ENCODE measurements at places on chromosomes 1 and 21. TPM values are rescaled to one million over a fixed set of nuclear protein-coding genes. Genes with fewer than 3 reads are reported as not detected.

DNA sequence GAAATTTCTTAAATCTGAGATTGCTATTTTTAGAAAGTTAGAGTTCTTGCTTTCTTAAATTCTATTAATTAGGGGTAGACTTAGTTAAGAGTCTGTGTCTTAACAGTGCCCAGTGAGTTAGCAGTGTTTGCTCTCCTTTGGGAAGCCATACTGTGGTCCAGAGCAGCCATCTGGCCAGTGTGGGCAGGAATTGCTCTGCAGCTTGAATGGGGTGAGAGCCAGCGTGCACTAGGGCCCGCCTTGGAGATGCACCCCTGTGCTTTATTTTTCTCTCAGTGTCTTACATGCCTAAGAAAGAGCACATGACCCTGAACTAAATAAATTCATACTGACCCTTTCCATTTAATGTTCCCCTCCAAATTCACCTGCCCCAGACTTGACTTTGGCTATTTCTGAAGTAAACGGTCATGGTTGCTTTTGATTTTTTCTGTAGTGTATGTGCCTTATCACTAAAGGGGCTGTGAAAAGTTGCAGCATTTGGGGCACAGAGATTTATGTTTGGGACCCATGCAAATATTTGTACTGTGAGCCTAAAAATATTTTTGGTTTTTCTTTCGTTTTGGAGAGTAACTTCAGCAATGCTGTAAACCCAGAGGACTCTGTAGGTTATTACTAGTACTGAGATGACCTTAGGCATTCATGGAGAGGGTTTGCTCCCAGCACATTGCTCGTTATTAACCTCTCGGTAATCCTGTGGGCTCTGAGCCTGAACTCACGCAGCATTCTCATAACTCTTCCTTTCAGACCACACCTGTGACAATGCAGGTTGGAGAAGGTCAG is 21.3 kb upstream of the KCNQ4 start:
- DNase-seq = no peak

DNA sequence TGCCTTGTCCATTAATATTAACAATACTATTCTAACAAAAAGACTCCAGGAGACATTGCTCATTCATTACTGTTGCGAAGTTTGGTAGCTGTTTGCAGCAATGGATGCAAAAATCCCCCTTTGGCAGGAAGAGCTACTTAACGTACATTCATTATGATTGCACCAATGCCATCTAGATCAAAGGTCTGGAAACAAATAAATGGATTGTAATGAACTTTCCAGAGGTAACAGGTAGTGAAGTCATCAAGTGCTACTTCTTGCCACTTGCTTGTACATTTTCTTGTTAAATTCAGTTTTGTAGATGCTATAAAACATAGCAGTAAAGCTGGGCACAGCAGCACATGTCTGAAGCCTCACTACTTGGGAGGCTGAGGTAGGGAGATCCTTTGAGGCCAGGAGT is 93.9 kb downstream of the DDAH1 start:
- DNase-seq = no peak

- DNase-seq = no peak
Observed at GRCh38 chr21:25176637-25177412, 430.5 kb downstream of the MRPL39 start.

DNA sequence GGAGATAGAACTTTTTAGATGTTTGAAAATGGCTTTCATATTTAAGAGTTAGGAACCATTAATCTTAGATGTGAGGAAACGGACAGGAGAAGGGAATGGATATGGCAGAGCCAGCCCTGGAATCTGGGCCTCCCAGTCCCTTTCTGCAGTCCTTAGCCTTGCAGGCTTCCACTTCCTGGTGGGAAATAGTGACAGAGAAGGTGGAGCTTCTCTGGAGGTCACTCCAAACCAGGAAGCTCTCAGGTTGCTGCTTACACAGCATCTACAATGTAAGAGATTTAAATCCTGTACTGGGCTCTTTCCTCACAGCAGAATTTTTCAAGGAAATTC is 2.5 kb downstream of the S100A11 start:
- DNase-seq = no peak

DNA sequence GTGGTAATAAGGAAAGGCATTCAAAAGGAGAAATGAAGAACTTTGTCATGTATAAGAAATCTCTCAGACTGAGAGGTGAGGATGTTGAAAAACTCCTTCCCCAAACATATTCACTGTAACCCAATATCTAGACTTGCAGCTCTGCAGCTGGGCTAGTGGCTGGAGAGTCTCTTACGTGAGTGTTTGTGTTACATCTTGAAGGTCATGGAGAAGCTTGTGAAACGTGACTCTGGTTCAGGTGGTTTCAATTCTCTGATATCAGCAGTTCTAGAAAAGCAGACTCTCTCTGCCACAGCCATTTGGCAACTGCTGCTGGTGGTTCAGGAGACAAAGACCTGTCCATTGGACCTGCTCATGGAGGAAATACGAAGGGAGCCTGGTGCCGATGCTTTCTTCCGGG is 55.0 kb upstream of the EPHA8 start:
- DNase-seq = no peak

DNA sequence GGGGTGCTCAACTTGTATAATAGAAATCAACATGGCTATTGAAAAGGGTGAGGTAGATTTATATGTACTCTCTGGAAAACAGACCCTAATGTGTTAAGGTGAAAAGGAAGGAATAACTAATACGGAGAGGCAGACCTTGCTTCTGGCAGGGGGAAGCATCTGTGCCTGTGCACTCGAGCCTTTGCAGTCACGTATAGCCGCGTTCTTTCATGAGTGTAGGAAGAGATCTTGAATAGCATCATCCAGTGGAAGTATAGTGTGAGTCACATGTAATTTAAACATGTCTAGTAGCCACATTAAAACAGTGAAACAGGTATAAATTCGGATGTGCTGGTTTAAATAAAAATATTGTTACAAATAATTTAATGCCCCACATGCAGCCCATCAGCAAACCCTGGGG is 3.0 kb downstream of the A3GALT2 start:
- no peak for DNase-seq

GRCh38 chr1:63640633-63641567 is 47.7 kb downstream of the PGM1 start:
- DNase-seq = no peak

GRCh38 chr1:230176871-230177411 is 109.9 kb downstream of the GALNT2 start:
- no peak for DNase-seq

GRCh38 chr1:22760455-22760854 is 49.8 kb downstream of the EPHB2 start:
- no peak for DNase-seq

GRCh38 chr1:116087628-116088027 is 23.6 kb upstream of the MAB21L3 start:
- no peak for DNase-seq

- DNase-seq = no peak
Observed at GRCh38 chr1:177082855-177083693, 81.4 kb downstream of the ASTN1 start.

- DNase-seq = no peak
Observed at GRCh38 chr21:43957128-43957571, 55.0 kb upstream of the TRAPPC10 start.

DNA sequence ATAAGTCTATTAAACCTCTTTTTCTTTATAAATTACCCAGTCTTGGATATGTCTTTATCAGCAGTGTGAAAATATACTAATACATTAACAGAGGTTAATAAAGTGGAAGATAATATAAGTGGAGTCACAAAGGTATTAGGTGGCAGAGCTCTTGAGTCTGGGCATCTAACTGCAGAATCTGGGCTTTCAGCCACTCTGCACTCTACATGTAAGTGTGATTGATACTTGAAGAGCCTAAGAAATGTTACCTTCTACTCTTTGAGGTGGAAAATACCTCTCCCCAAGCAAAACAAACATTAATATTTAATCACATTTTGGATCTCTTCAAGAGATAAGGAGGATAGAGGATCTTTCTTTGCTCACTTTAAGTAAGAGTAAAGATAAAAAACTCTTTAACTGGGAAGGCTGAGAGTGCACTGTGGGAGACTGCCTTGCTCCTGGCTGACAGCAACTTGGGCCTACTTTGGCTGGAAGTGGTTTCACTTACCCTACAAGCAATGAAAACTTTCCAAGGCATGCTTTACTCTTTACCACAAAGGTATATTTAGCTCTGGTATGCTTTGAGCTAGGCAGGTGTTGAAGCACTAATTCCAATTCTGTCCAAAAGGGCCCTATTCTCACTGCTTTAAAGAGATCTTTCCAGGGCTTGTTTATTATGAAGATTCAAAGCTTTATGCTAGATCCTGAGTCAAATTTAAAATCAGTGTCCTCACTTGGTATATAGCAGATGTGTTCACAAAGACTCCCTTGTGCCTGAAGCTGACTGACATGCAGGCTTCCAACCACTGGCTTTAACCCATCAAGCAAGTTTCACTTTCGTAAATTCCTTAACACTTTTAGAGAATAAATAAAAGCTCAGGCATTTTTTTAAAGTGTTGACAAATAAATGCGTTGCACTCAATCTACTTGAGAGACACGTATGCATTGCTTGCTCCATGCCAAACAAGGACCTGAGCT is 245.3 kb upstream of the ZP4 start:
- DNase-seq = no peak

- no peak for DNase-seq
Observed at GRCh38 chr1:63888984-63889383, 115.2 kb downstream of the ROR1 start.

DNA sequence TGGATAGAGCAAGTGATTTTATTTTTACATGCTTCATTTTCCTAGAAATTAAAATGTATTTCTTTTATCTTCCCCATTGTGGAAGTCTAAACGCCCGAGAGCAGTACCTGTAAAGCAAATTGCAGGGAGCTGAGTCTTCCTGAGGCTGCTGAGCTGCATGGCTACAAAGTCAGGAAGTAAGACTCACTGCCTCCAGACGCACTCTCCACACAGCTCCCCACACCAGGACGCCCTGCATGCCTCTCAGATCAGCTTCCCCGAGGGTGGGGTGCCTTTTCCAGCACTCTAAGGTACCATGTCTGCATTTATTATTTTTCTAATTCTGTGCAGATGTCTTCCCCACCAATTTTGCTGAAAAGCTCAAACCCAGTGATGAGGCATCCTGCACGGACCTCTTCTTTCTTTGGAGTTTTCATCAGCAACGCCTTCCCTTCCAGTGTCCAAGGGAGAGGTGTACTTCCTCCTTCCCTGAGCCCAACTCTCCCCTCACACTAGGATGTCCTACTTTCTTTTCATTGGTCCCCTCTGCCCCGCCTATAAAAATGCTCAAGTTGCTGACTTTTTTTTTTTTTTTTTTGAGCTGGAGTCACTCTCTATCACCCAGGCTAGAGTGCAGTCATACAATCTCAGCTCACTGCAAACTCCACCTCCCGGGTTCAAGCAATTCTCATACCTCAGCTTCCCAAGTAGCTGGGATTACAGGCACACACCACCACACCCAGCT is 114.7 kb downstream of the PCNX2 start:
- DNase-seq = no peak

- no peak for DNase-seq
Observed at GRCh38 chr1:19363536-19364152, 51.5 kb downstream of the SLC66A1 start.

DNA sequence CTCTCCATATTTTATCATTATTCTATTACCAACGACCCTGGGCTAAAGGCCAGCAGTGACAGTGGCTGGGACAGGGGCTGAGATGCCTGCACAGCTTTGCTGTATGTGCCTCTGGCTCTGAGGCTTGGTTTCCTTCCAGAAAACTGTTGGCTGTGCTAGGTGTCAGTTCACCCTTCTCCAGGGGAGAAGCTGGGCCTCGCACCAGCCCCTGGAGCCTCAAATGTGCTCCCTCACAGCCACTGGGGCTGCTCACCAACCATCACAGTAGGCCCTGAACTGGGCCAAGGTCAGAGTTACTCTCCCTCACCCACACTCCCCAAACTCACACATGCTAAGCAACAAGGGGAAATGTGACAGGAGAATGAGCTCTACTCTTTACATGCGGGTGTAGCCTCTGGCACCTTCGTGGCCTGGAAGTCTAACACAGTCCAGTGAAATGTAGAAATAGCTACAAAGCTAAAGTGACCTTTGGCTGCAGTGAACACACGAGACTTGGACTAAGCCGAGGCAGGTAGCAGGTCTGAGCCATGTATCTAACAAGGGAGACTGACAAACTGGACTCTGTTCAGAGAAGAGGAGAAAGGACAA is 4.7 kb upstream of the CD160 start:
- no peak for DNase-seq

DNA sequence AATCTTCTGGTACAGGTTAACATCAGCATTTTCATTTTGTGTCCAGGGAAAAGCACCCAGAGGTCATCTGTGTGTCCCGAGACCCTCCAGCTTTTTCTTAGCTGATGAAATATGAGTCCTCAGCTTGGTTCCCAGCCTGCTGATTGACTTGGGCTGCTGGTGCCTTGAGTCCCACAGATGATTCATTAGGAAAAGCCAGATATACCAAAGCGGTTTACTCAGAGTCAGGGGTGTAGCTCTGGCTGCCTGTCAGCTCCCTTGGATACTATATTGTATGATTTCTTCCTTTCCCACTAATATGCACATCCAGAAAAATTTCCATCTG is 43.7 kb upstream of the MAB21L3 start:
- no peak for DNase-seq

GRCh38 chr1:23502951-23503350 is 19.0 kb upstream of the ASAP3 start:
- no peak for DNase-seq

- no peak for DNase-seq
Observed at GRCh38 chr1:223405507-223405906, 12.3 kb downstream of the CCDC185 start.

DNA sequence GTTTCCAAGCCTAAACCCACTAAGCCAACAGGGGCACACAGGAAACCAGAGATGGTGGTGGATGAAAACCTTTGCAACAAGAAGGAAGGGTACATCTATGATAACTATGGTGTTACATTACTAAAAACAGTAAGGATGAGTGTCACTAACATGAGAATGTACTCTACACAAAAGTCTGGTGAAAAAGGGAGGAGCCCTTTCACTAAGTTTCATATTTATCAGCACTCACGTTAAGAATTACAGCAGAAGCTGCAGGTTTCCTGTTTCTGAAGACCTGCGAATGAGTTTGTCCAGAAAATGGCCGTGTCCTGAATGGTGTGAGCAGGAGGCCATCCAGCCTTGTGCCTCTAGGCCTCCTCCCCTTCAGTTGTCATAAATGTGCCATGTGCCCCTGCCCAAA is 17.8 kb downstream of the ABCG1 start:
- DNase-seq = no peak

- DNase-seq = no peak
Observed at GRCh38 chr1:161982507-161982895, 41.2 kb downstream of the OLFML2B start.

DNA sequence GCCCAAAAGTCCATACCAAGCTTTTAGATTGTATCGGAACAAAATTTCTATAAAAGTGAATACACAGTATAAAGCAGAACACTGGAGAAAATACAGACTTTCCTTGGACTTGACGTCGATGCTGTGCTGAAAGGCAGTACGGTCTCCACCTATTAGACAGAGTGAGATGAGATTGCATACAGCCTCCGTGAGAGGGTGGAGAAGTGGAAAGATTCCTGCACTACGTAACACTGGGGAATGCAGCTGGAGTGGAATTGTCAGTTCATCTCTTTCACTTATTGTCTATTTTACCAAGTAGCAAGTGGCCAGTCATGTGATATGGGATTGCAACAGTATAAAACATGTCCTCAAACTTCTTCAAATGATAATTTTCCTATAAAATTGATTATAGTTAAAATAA is 209.5 kb downstream of the ZP4 start:
- DNase-seq = no peak

Gene CFHR1
- not detected for total RNA-seq

Gene OR2L3
- total RNA-seq = not detected

Gene GJA9
- not detected for total RNA-seq

Gene SEMA4A
- total RNA-seq = 15.8 TPM

Gene SPRR2F
- not detected for total RNA-seq

Gene CFAP141
- not detected for total RNA-seq

Gene C8B
- total RNA-seq = not detected

Gene NTMT2
- not detected for total RNA-seq

Gene DCDC2B
- not detected for total RNA-seq
